ENCODE measurements at places on chromosomes 4 and X.

DNA sequence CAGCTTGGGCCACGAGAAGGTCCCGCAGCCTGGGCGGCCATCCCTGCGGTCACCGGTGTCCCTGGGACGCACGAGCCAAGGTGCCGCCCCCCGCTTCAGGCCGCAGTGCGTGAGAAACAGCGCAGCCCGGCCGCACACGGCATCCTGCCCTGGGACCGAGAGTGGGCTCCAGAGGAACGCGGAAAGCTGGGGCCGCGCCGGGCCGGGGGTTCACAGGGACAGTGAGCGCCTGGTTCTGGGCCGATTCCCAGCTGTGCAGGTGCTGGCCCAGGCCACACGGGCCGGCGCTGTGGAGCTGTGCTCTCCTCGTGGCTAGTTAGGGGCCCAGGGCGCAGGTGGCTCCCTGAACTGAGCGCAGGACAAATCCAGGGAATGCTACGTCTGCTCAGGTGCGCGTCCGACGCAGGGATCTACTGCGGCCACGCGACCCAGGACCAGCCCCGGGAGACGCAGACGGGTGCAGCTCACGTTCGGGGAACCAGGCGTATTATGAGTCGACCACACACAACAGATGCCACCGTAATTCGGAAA, 25.8 kb upstream of the GTPBP6 start:
- DNase-seq, result no peak

DNA sequence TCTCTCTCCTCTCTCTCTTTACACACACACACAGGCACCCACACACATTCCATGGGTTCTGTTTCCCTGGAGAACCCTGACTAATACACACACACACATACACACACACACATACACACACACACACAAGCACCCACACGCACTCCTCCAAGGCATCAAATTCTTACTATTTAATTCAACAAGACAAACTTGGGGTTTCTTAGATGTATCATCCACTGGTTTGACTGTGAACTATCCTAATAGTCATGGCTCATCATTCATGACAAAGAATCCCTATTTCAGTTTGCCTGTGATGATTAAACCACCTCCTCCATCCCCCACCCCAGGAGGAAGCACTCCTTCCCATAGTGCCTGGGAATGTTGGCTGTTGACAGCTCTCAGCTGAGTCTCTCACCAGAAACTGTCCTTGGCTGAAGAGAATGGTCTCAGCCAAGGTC, 98.2 kb downstream of the USP46 start:
- DNase-seq, result no peak

- DNase-seq, result no peak
These were observed 452.1 kb upstream of the BOD1L1 start for GRCh38 chr4:14079601-14080000.

DNA sequence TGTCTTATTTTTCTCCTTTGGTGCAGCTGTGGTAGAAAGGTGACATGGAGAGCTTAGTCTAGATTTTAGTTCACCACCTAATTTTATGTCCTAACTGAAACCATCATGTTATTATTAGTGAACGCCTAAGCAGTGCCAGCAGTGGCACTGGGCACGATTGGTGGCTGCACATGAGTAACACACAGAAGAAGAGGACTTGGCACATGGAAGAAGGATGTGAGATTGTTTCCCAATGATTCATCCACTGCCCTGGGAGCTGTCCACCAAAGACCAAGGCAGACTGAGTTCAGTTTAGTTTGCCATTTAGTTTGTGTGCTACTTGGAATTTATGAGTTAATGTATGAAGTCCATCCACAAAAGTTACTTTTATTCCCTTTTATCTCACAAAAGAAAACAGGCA, 68.1 kb upstream of the NAP1L5 start:
- peak; percentile 85 for DNase-seq

- DNase-seq, result no peak
These were observed 65.8 kb upstream of the ETNPPL start for GRCh38 chr4:108828620-108829019.

DNA sequence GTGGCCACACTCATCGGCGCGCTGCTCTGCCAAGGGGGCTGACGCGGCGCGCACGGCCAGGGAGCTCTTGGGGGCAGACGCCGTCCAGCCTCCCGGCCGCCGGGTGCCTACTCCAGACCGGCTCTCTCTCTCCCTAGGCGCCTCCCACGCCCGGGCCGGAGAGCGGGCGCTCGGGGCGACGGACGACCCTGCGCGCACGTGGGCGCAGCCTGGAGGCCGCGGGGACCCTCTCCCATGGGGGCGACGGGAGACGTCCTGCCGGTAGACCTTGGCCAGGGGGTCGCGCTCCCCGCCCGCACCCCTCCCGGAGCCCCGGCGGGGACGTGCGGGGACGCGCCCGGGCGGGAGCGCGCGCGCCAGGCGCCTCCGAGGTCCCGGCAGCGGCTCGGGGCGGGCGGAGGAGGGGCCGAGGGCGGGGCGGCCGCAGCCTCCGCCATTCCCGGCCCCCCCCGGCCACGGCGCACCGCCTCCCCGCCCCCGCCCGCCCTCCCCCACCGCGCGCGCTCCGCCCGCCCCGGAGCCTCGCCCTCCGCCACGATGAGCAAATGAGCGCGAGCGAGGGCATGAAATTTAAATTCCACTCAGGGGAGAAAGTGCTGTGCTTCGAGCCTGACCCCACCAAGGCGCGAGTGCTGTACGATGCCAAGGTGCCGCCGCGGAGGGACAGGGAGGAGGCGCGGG, at the start of gene MSL3:
MSL3 (plus strand) TSS at position 519 of the 681 bp plus-strand sequence; CDS start at position 546, 27 bp downstream.
- peak; percentile 61 for DNase-seq
